Glomerular endothelial cell (primary cell): ENCODE measurements at places on chromosomes 7 and 10.
A peak's percentile ranks its signal among the peaks of the same experiment; 100 is the strongest.

DNA sequence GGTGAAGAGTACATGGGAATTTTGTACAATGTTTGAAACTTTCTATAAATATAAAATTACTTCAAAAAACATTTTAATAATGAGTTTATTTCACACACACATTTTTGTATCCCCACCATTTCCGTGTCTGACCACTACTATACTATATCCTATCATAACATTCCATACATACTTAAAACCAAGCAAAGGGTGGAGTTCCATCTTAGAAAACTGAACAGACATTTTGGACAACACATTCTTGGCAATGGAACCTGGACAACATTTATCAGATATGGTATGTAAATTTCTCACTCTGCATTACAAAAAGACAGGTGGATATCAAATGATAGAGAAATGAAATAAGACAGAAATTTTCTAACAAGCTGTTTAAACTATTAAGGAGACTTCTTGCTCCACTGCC is 168.9 kb downstream of the TWIST1 start:
- no peak for DNase-seq

DNA sequence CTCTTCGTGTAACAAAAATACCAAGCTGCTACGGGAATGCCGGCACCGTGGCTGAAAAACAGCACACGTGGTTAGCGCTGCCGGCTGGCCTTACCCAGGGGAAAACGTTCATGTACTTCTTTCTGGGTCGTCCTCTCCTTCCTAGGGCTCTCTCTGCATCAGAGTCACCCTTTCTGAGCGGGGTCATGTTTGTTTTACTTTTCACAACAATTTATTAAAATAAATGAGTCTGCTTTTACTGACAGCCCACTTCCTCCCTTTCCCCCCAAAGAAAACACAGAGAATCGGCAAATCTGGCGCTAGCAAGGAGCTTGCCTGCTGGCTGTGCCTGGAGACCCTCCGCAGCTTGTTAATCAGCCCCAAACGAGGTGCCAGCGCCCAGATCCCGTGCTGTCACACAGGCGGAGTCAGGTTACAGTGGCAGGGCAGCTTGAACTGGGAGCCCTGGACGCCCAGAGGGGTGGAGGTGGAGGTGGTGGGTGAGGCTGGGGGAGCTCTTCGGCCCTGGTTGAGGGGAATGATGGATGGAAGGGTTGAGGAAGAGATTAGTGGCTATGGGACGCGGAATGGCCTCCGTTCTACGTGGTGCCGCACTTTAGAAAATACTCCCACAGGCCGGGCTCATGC is 162.2 kb upstream of the TNS3 start:
- no peak for DNase-seq

GRCh38 chr7:31126976-31127375 is 74.9 kb downstream of the ADCYAP1R1 start:
- no peak for DNase-seq

GRCh38 chr7:141550386-141551093 is 670 bp upstream of the AGK start:
- no peak for DNase-seq

GRCh38 chr10:79260811-79261740 is 86.2 kb upstream of the PPIF start:
- no peak for DNase-seq

DNA sequence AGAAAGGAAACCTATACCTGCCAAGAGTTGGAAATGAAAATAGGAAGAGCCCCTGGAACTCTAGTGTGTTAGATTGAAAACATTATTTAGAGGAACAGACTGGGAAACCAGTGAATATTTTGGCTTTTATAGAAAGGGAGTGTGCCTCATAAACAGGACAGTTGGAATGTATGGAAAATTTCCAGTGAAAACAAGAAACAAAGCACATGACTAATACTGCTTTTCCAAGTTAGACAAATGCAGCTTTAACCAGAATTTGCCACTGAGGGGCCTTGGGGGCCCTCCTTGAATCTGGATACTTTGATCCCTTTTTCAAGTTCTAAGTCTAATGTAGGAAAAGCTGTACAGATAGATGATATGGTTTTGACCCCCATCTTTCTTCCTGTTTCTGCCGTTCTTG is 21.2 kb downstream of the ITGB8 start:
- no peak for DNase-seq

GRCh38 chr10:114634609-114634979 is 23.5 kb downstream of the ABLIM1 start:
- peak; percentile 51 for DNase-seq

DNA sequence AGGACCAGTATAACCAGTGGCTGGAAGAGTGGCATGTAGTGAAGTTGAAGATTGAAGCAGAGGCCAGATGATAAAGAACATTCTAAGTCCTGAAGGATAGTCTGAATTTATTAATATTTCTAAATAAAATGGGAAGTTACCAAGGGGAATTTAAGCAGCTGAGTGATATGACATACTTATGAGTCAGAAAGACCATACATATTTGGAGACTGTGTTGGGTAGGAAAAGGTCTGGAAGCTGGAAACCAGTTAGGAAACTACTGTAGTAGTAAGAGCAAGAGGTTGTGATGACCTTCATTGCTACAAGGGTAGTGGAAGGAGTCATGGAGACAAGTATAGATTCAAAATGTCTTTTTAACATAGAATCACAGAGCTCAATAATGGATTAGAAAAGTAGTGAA is 752.3 kb downstream of the SUGCT start:
- no peak for DNase-seq

DNA sequence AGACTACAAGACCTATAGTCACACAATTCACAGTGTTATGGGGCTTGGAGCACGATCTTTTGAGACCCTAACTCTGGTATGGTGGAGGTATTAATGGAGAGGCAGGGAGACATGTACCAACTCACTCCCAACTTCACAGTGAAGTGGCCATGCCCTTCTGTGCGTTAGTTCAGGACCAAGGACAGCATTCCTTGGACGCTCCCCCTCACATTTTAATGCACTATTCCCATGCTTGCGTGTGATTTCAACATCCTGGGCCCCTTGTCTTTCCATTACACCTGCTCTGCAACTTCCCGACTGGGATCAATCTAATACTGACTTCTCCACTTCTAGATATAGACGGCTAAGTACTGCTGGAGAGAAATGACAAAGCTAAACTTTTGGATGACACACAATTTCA is 72.7 kb downstream of the PLCE1 start:
- no peak for DNase-seq

DNA sequence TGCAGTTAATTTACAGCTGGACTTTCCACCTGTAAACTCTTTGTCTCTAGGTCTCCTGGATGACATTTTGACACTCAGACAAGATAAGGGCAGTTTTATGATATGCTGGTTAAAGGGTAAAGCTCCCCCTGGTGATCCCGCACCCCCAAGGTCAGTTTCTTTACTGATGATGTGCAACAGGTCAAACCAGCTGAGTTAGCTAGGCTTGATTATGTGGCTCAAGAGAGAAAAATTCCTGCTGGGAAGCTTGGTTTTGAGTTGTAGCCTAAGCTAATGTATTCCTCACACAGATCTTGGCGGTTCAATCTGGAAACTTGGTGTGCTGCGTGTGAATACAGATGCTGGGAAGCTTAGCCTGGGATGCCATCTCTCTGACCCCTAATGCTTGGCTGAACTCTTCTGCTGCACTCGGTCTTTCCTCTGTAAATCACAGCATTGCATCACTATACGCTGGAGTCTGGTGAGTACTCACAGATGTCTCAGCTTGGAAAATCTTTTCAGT is 11.4 kb upstream of the AKR1D1 start:
- no peak for DNase-seq

DNA sequence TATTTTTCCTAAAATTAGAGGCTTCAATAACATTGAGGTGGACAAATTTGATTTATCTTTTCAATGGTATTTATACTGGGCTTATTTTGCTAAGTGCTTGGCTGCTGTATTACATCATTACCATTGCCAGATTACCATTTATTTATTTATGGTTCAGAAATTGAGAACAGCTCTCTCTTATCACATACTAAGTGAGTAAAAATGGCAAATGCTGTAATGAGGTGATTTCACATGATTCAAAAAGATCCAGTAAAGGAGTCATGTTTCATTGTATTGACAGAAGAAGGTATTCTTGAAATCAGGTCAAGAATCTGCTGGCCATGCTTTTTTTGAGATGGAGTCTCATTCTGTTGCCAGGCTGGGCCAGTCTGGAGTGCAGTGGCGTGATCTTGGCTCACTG is 322.6 kb downstream of the KIF20B start:
- no peak for DNase-seq

DNA sequence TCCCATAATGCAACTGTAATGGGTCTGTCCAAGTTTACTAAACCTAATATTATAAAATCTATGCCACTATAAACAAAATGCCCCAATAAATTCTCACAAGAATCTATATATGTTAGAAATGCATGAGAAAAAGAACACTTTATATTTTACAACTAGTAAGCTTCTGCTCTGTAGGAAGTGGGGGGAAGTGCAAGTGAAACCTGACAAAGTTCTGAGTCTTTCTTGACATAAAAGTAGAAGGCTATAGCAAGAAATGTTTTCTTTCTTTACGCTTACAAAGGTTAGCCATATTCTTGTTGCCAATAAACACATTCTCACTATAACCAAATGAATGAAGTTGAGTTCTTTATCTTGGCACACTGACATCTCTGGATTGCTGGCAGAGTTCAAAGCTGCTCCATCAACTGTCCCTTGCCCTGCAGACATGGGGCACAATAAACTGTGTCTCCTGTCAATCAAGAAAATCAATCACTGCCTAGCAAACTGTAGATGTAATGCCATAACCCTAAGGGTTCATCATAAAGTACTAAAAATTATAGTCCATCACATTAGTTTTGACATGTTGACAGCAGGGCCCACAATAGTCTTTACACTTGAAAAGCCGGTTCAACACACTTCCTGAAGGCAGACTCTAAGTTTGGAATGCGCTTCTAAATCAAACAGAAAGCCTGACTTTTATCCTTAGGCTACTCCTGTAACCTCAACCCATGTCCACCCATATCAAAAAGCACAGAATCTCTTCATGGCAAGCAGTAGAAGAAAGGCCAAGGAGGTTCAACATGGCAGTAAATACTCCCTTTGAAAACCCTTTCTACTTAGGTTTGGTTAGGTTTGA is 58.6 kb downstream of the TPK1 start:
- DNase-seq = no peak

GRCh38 chr10:11876805-11877590 is 53.8 kb downstream of the PROSER2 start:
- no peak for DNase-seq

GRCh38 chr7:149109969-149110368 is 16.2 kb downstream of the ZNF425 start:
- no peak for DNase-seq

- DNase-seq = no peak
Measured at GRCh38 chr10:4671451-4672145, 154.4 kb upstream of the AKR1E2 start.

- DNase-seq = no peak
Measured at GRCh38 chr7:51666266-51666665, 349.7 kb upstream of the COBL start.

- DNase-seq = peak; percentile 25
Measured at GRCh38 chr7:23418046-23418445, 52.2 kb downstream of the IGF2BP3 start.

DNA sequence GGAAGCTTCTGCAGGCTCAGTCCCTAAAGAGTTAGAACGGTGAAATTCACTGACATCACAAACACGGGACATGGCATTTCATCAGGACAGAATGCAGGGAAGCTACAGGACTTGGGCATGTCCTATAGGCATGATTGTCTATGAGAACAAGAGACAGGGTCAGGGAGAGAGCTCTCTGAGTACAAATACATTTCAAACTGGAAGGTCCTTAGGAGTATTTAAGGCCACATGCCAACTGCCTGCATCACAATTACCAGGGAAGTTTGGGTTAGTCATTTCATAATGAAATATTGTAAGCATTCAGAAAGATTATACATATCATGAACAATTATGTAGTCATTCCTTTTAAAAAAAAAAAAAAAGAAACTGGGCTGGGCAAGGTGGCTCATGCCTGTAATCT is 71.3 kb downstream of the CREB3L2 start:
- no peak for DNase-seq

GRCh38 chr10:24307696-24308485 is 99.0 kb downstream of the KIAA1217 start:
- no peak for DNase-seq

- no peak for DNase-seq
Measured at GRCh38 chr10:28200775-28201174, 102.1 kb downstream of the MPP7 start.

- DNase-seq = no peak
Measured at GRCh38 chr7:155549226-155549625, 2.9 kb upstream of the CNPY1 start.

DNA sequence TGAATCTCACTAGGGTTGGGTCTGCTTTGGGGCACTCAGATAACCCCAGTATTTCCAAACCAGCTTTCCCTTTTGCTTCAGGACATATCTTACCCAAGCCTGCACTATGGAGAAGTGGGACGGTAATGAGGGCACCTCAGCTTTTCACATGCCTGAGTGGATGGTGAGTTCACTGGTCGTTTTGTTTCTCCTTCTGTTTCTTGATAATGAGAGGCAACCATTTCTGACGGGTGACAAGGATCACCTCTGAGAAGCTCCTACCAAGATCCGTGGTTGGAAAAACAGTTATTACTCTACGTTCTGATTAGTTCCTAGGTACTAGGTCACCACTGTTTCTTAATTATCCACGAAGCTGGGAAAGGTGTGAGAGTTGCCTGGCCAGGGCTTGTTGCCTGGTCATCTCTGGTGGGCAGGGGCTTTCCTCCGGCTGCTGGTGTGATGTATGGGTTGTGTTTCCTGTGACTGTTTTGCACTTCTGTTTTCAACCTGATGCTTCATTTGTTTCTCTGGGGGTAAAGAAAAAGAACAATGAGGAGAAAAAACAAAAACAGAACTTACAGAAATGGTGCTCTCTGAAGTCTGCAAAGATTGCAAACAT is 65.7 kb upstream of the STRIP2 start:
- DNase-seq = no peak

GRCh38 chr10:10327934-10328333 is 689.7 kb upstream of the CELF2 start:
- DNase-seq = no peak

DNA sequence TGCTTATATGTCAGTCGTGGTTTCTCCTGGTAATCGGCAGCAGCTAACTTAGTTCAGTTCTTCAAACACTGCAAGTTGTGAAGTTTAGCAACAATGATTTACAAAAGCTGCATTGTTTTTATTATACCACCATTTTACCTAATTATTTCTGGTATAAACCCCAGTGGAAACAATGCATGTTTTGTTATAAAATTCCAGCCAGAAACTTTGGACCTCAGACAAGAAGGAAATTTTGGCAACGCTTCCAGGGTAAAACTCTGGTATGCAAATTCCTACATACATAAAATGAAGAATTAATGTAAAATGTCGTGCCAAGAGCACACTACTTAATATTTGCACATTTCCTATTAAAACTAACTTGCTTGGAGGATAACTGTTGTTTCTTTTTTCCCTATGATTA is 277.4 kb upstream of the LYZL1 start:
- DNase-seq = no peak

DNA sequence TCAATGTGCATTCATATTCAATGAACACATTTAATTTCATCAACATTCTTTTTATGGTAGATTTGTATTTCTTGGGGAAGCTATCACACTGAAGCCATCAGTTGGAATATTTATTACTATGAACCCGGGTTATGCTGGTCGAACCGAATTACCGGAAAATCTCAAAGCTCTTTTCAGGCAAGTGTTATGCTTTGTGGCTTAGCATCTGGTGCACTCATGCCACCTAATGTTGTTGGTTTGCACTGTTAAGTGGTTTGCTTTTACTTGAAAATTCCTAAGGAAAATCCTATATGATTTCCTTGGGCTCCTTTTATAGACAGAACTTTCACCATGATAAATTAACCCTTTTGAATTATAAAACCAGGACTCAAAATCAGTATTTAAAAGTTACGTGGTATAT is 147.9 kb downstream of the DNAH11 start:
- DNase-seq = no peak
